Stimulated activated CD8-positive, alpha-beta memory T cell treated with anti-CD3 and anti-CD28 coated beads, Interleukin-15, amount 100 ng/mL, for 48 hours (primary cell): ENCODE measurements at places on chromosomes 5 and 9.

- no peak for DNase-seq
These were observed 53.9 kb upstream of the RNU6ATAC start for GRCh38 chr9:134218230-134218629.

DNA sequence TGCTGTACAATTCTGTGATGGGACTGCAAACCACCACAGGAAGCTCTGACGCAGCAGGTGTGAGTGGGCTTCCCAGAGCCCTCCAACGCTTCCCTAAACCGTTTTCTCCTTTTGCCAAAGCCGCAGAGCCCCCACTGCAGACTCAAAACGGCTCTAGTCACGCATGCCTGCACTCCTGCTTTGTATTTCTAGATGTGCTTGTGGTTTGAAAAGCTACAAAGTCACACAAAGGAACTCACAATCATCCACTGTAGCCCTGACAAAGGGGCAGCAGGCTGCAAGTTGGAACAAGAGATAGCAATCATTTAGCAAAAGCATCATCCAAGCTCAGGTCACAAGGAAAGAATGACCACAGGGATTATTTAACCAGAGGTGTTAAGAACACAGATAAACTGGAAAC, 79.3 kb downstream of the PTPN3 start:
- no peak for DNase-seq

DNA sequence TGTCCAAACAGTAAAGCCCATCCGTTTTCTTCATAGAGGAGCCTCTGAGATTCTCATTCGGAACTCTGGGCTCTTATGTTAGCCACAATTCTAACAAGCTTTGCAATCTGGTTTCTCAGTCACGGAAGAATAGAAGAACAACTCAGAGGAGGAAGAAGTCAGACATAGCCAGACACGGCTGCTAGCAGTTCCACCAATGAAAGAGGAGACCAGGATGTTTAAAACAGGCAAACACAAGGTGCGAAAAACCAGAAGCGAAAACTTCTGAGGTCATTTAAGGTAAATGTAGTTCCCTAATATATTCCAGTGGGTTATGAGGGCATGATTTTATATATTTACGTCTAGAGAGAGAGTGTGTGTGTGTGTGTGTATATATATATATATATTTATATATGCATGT, 34.1 kb upstream of the GDNF start:
- no peak for DNase-seq

GRCh38 chr9:76634356-76635054, 129.7 kb upstream of the PCA3 start:
- no peak for DNase-seq

- DNase-seq, result no peak
These were observed 47.1 kb downstream of the MAPKAP1 start for GRCh38 chr9:125659954-125660353.

DNA sequence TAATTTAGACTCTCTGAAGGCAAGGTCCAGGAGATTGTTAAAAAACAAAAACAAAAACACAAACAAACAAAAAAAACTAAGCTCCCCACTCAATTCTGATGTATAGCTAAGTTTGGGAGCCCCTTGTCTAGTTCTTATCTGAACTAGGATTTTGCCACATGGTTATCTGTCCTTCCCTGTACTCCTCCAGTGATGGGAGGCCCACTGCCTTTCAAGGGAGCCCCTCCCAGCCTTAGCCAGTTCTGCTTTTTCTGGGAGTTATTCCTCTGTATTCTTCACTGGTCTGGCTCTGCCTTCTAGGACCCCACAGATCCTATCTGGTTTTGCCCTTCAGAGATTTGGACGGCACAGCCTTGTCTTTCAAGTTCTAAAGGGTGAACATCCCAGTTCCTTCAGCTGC, 2.1 kb upstream of the ALDH1B1 start:
- DNase-seq, result no peak

DNA sequence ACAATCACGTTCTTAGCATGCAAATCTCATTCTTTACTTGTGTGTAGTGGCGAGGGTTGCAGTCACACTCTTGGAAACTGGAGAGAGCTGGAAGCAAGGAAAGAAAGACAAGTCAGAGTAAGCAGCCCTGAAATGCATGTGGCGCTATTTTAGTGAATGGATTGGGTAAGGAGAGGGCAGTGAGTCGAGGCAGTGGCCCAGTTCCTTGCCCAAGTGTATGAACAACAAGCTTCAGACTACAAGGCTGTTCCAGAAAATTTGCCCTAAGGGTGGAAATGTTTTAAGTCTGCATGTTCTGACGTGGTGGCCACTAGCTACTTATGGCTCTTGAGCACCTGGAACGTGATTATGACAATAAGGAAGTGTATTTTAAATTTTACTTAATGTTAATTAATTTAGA, 59.4 kb upstream of the PTPN3 start:
- DNase-seq, result no peak

DNA sequence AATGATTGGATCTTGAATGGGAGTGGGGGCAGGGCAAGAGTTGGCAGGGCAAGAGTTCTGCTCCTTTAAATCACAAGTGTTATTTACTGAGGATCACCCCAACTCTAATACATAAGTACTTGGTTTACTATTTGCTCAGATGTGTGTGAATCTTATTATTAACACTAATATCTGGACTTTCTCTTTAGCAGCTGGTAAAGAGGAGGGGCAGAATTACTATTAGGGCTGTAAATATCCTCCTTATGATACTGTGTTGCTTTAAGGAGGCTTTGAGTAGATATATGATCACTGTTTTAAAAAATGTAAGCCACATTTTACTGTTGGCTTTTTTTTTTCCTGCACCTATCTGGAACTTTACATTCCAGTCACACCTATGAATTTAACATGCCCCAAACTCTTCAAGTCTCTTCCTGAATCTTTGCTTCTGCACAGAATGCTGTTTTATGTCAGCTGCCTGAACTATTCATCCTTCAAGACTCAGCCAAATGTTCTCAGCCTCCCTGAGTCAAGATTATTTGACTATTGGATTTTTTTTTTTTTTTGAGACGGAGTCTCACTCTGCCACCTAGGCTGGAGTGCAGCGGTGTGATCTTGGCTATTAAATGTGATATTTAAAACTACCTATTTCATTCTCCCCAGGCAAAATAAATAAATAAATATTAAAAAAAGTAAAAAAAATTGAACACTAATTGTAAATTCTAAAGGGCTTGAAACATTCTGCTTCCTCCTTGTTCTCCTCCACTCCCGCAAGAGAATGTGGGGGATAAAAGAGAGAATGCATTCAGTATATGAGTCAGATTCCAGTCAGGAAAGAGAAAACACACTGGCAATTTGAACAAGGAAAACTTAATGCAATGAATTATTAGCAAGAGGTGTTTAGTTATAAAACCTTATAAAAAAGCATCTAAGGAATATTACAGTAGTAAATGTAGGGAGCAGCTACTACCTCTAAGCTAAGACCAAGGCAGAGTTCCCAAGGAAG, 99.3 kb downstream of the FOCAD start:
- no peak for DNase-seq

DNA sequence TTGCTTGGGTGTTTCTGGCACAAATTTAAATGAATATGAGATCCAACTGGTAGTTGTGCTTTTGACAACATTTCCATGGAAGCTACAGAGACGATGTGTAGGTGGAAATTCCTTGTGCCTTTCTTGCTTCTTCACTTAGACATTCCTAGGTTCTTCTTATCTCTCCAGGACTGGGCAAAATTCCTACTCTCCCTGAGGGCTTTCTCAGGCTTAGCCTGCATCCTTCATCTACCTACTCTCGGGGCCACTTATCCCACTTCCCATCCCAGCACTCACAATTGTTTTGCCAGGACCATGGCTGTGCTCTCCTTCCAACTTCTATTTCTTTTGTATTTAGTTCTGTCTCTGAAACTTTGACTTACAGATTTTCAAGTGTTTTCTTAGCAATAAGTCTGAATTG, 17.8 kb upstream of the SPINK1 start:
- no peak for DNase-seq

- DNase-seq, result no peak
These were observed 46.5 kb downstream of the POLK start for GRCh38 chr5:75558221-75558620.

DNA sequence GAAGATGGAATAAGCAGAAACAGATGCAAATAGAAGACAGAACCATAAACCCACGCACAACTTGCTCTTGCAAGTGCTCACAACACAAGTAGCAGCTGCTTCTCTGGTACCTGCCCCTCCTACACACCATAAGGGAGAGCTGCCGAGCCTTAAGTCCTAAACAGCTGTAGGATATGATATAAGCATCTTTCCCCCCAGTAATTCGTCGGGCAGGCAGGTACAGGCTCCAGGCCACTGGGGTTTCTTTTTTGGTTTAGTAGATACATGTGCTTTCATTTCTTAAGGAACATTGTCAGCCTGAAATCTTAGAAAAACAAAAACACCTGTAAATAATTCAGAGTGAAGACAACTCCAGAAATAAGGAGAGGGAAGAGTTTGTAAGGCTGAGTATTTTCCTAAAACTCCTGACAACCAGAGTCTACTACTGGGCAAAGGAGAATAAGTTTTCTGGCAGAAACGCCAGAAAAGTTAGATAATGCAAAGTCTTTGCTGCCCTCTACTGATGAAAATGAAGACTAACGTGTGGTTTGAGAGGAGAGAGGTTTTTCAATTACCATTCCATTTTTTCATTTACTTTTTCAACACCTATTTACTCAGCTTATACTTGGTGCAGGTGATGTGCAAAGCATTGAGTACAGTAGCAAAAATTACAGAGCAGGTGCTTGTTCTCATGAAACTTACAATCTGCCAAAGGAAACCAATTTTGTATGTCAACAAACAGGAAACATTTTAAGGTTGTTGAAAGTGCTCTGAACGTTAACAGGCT, 20.1 kb upstream of the TCERG1 start:
- DNase-seq, result no peak

- no peak for DNase-seq
These were observed 110.0 kb downstream of the PAX5 start for GRCh38 chr9:36924071-36924470.

DNA sequence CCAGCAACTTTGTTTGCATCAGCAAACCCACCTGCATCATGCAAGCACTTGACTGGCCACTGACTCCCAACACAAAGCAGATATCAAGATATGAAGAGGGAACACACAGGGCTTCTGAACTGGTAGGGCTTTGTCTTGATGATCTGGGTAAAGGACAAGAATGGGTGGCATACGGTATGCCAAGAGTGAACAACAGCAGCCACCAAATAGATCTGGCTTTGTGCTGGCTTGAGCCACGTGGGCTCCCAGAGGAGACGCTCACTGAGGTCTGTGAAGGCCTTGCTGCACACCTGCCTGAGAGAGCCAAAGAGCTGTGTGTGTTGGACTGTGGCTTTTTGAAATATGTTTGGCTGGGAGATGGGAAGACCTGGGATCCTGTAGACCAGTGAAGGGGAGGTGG, 43.5 kb downstream of the FGF1 start:
- no peak for DNase-seq

DNA sequence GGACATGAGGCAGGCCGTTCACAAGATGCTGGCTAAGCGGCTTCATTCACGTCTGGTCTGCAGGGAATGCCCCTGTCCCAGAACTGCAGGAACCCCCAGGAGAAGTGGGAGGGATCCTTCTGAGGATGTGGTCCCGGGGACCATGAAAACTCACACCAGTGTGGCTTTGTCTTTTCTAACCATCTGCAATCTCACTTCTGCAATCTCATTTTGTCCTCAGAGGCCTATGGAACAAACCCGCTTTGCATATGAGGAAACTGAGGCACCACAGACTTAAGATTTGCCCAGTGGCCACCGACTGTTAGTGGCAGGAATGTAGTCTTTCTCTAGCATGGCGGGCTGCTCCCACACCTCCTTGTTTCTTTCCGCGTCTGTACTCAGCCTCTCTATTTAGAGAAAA, 6.9 kb downstream of the CXCL14 start:
- DNase-seq, result no peak

DNA sequence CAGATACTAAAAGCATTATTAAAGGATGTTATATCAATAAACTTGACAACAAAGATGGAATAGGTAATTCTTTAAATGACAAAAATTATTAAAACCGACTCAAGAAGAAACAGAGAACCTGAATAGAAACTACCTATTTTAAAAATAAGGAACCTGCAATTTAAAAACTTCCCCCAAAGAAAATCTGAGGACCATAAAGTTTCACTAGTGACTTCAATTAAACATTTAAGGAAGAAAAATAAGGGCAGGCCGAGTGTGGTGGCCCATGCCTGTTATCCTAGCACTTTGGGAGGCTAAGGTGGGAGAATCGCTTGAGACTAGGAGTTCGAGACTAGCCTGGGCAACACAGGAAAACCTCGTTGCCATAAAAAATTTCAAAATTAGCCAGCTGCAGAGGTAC, 99.6 kb downstream of the FANCC start:
- DNase-seq, result no peak

DNA sequence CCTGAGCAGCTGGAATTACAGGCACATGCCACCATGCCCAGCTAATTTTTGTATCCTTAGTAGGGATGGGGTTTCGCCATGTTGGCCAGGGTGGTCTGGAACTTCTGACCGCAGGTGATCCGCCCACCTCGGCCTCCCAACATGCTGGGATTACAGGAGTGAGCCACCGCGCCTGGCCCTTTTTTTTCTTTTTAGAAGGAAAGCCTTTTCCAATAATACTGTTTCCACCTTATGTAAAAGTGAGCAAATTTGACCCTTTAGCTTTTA, 23.7 kb upstream of the F2R start:
- no peak for DNase-seq
